ENCODE measurements at places on chromosomes 7 and 10.

DNA sequence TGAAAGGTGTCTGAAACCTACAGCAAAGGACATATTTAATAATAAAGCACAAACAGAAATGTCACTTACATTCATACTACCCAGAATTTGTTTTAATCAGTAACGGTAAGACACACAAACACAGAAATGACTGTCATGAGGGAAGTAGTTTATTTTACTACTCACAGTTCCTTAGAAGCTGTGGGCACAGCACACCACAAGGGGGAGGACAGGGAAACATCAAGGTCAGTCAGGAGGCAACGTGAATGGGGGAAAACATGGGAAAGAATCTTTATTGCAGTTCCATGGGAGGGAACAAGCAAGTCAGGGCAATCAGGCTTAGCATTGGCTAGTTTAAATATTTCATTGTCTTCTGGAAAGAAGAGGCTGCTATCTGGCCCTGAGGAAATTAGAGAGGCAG lies 123.8 kb upstream of the PDSS1 start:
- no peak for DNase-seq

GRCh38 chr10:103448746-103449145 lies 3.4 kb downstream of the CALHM2 start:
- DNase-seq = no peak

- DNase-seq = no peak
Measured at GRCh38 chr7:38675494-38676106, 44.4 kb upstream of the AMPH start.

DNA sequence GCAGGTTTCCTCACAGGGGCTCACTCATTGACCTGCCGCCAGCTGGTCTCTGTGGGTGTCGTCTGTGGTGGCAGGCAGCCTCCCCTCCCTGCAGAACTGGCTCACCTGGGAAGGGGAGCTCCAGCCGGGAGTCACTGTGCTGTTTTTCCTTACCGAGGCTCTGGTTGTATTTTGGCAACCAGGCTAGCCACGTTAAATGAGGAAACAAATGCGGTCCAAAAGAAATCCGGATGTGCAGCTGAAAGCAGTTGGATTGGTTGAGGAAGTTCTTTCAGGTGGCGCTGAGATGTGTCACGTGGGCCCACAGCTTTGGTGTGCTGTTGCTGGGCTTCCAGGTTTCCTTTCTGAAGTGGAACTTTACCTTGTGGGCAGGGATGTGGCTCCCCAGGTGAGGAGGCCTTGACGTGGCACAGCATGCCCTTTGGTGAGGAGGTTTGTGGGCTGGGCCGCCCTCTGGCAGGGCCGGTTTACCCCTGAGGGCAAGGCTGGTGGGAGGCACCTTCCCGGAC lies 14.2 kb downstream of the MTURN start:
- DNase-seq = no peak

- no peak for DNase-seq
Measured at GRCh38 chr10:29839826-29840515, 205.2 kb upstream of the SVIL start.

DNA sequence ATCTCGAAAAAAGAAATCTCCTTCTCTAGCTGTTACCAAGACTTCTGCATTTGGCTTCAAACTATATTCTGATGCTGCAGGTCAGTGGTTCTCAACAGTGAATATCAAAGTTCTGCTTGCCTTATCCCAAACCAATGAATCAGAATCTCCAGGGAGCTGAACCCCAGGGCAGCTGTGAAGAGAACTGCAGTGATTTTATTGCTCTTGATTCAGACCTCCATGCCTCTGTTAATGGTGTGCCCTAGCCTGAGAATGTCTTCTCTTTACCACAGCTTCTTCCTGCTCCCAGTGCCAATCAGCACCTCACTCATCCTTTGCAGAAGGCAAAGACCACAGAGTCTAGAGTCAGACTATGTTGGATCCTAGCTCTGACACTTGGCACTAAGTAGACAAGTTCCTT lies 46.2 kb upstream of the MRLN start:
- DNase-seq = no peak

DNA sequence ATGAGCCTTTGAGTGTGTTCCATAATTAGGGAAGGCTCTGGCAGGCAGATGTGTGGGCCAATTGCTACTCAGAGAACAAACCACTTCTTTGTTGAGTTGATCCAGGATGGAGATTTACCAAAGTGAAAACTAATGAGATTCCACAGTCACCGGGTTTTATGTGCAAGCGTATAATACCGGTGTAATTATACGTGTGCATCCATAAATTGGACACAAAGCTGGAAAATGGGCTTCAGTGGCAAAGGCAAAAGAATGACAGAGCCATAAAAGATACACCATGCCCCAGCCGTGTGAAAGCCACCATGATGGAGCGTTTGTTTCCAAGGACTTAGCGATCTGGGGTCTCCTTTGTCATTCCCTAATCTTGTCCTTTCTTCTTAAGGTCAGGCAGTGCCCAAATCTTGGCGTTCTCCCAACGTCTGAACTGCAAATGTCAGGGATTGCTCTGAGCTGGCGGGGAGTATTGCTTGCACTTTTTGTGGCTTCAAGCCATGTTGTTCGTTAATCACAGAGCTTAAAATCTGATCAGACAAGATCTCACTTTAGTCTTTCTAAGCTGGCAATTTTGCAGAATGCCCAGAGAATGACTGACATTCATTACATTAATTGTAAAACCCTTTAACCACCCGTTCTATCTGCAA lies 70.1 kb downstream of the NPTX2 start:
- DNase-seq = no peak

DNA sequence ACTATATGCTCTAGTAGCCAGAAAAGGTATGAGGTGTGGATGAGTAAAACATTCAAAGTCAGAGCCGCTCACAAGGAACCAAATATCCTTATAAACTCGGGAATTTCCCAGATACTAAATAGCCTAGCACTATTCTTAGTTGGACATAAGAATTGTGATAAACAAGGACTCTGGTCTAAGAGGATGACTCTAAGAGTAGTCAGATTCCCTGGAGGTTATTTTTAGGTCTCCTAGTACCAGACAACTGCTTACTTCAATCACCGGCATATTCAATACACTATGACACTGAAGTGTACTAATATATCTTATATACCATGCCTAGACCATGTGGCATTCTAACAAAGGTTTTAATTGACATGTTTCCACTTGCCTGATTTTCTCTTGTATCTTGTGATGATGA lies 56.5 kb downstream of the LMBR1 start:
- no peak for DNase-seq

GRCh38 chr10:110615057-110615747 lies 28.9 kb upstream of the RBM20 start:
- no peak for DNase-seq

Data from left hindlimb (tissue), 1 donor.